NCI-H524 (cell line): ENCODE measurements at places on chromosomes 2 and 18.

DNA sequence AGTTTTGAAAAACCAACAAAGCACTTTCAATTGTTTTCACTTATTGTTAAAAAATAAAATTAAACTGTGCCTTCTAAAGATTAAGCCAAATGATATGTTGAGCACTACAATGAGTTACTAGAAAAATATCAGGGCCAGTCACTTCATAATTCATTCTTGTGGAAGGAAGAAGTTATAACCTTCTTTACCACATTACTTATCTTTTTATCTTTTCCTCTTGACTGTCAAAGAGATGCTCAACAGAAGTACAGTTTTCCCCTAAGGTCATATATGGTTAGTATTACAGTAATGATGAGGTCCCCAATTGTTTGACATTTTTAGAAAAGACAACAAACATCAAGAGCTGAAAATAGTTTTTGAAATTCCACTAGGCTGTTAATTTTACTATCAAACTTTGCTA is 9.4 kb downstream of the PELI1 start:
- DNase-seq, result no peak

DNA sequence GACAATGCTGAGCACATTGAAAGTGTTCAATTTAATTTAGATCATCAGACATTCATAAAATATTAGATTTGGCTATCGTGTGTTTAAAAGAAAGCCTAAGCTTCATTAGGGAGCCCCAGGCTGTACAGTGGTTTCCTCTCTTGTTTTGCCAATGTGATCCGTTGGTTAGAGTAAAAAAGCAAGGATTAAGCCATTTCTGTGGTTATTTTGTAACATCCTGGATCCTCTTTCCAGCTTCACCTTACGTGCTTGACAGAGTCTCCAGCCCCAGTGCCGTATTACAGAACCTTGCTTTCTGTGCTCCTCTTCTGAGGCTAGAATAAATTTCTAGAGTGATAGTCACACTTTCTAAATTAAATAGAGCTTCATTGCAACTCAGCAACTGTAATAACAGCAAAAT is 289.3 kb upstream of the LINC00305 start:
- DNase-seq, result no peak

DNA sequence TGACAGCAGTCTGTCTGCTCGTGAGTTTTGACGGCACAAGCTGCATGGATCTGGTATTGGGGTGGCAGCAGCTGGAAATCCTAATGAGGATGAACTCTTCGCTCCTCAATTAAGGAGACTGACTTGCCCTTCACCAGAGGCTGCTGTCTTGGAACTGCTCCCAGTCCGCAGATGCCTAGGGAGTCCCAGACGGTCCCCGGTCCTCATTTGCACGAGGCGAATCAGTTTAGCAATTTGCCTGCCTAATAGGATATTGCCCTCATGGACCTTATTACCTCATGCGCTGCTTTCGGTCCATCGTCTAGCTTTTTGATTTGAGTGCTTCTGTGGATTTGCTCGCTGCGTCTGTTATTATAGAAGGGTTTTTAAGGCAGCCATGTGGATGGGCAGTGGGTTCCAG is 40.6 kb downstream of the ASAP2 start:
- DNase-seq, result peak; percentile 98

DNA sequence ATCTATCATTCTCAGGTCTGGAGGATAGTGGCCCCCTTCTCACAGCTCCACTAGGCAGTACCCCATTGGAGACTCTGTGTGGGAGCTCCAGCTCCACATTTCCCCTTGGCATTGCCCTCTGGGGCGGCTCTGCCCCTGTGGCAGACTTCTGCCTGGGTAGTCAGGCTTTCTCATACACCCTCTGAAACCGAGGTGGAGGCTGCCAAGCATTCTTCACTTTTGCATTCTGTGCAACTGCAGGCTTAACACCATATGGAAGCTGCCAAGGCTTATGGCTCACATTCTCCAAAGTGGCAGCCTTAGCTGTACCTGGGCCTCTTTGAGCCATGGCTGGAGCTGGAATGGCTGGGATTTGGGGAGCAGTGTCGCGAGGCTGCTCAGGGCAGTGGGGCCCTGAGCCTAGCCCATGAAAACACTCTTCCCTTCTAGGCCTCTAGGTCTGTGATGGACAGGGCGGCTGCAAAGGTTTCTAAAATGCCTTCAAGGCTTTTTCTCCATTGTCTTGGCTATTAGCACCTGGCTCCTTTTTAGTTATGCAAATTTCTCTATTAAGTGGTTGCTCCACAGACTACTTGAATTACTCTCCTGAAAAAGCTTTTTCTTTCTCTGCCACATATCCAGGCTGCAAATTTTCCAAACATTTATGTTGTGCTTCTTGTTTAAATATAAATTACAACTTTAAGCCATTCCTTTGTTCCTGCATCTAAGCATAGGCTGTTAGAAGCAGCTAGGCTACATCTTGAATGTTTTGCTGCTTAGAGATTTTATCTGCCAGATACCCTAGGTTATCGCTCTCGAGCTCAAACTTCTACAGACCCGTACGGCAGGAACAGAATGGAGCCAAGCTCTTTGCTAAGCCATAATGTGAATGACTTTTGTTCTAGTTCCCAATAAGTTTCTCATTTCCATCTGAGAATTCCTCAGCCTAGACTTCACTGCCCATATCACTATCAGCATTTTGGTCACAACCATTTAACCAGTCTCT is 206.5 kb downstream of the CPS1 start:
- no peak for DNase-seq

- peak; percentile 11 for DNase-seq
Observed at GRCh38 chr18:48441405-48441881, 32.3 kb upstream of the ZBTB7C start.

DNA sequence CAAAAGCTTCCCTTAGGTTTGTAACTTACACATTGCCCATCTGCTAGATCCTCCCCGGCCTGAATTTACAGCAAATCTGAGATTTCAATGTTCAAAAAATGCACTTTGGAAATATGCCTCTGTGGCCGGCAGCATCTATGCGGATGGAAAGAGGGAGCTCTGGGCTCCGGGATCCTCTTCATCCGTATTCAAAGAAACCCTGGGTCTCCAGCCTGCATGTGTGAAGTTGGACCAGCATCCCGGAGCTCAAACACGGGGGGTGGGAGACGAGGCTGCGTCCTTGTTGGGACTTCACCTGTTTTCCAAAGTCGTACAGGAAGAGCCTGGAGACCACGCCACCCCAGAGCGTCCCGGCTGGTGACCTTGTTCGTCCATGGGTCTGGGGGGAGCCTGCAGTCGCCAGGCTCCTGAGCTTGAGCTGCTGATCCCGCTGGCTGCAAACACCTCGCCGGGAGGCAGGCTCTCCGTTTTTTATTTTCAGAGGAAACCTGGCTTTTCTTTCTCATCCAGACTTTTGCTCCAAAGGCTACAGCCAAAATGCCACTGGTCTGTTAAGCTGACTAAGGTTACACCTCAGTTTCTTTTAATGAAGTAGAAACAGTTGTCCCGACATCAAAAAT is 77.4 kb downstream of the PTGR3 start:
- DNase-seq, result no peak

GRCh38 chr2:27703638-27704341 is 40.1 kb downstream of the SLC4A1AP start:
- DNase-seq, result peak; percentile 81

DNA sequence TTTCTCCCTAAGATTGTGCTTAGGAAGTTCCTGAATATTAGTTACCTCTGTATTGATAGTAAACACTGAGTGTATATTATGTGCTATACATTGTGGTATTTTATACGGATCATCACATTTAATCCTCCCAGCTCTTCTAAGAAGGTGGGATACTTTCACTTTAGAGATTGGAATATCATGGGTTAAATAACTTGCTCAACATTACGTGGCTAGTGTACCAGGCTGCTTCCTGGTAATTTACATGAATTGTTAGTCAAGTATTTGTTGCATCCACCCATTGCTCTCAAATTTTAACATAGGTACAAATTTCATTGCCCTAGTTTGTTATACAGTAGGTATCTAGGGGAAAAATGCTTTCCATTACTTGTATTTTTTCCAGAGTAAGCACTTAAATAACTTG is 21.4 kb downstream of the FAM98A start:
- DNase-seq, result no peak

GRCh38 chr18:48680339-48681250 is 141.8 kb downstream of the CTIF start:
- no peak for DNase-seq

DNA sequence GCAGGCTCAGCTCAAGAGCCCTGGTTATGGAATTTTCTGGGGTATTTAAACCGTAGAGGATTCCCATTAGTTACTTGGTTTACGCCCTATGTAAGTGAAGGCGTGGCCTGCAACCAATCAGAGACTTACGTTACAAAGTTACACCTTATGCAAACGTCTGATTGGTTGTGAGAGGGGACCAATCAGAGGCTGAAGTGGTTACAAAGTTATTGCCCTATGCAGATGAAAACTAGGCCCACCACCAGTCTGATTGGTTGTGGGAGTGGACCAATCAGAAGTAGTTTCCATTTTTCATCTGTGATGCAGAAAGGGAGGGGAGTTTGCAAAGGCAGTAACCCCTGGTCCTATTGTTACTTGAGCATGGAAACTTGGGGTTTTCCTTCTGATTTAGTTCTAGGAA is 49.1 kb downstream of the DLGAP1 start:
- no peak for DNase-seq
